Natural killer cell (primary cell): ENCODE measurements at places on chromosomes 5 and 9. TPM values are rescaled to one million over a fixed set of nuclear protein-coding genes. Genes with fewer than 3 reads are reported as not detected.

Gene ADCY2
- not detected for total RNA-seq

DNA sequence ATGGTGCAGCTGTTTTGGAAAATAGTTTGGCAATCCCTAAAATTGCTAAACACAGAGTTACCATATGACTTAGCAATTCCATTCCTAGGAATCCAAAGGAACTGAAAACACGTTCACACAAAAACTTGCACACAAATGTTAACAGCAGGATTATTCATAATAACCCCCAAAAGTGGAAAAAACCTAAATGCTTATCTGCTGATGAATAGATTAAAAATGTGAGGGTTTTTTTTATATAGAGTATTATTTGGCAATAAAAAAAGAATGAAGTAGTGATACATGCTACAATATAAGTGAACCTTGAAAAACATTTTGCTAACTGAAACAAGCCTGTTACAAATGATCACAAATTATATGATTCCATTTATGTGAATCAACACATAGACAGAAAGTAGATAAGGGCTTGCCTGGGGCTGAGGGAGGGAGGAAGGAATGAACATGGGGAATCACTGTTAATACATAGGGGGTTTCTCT is 45.1 kb upstream of the TRIO start:
- no peak for DNase-seq

DNA sequence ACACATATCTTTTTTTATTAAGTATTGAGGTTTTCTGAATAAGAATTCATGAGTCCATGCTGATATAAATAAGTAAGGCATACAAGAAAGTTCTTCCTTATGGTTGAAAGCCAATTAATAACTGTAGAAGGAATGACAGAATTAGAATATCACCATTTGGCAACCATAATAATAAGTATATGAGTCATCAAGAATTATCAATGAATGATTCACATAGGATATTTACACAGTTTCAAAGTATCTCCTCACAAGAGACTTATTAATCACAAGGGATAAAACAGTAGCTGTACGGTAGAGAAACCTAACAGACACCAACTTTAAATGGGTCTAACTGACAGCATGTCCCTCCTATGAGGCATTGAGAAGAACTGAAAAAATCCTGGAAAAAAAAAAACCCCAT is 161.6 kb downstream of the NR3C1 start:
- DNase-seq: no peak

DNA sequence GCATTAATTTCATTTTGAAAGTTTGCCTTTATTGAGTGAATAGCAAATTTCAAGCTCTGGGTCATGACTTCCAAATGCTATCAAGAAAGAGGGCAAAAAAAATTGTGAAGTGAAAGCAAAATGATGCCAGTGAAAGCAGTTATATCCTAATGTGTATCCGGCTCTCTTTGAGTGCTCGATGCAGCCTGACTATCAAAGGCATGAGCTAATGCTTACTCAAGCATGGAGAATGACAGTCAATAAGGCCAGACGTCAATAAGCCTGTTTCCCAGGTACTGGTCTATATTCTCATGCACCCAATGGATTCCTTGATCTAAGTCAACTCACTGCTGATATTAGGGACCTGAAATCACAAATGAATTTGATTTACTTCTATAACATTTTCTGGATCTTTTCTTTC is 435.5 kb downstream of the CAAP1 start:
- no peak for DNase-seq

- no peak for DNase-seq
These were observed 523.5 kb downstream of the CAAP1 start for GRCh38 chr9:26369093-26369492.

GRCh38 chr5:134114886-134115805 is 665 bp downstream of the TCF7 start:
- DNase-seq: peak; percentile 78

DNA sequence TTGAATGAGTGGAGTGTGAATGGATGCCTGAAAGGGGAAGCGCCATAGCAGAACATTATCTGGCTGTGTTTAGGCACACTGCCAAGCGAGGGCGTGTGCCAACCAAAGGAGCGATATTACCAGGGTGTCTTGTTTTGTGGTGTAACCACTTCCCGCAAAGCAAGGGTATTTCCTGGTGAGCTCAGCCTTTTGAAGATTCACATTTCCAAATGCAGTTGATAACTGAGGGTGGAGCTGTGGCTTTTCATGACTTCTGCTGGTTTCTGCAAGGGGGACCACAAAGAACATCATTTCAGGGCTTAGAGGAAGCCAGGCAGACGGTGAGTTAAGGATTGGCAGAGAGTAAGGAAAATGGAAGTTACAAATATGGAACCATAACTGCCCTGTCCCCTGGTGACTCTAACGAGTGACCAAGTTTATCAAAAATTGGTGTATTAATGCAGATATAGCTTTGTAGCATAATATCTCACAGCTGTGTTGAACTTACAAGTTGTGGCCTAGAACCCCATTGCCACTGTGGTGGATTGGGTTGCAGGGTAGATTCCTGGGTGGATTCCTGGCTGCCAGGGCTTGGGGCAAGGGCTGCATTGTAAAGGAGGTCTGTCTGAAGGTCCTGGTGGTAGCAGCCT is 71.4 kb downstream of the RALGPS1 start:
- peak; percentile 99 for DNase-seq

- no peak for DNase-seq
These were observed 49.2 kb downstream of the TIMD4 start for GRCh38 chr5:156913719-156914370.

DNA sequence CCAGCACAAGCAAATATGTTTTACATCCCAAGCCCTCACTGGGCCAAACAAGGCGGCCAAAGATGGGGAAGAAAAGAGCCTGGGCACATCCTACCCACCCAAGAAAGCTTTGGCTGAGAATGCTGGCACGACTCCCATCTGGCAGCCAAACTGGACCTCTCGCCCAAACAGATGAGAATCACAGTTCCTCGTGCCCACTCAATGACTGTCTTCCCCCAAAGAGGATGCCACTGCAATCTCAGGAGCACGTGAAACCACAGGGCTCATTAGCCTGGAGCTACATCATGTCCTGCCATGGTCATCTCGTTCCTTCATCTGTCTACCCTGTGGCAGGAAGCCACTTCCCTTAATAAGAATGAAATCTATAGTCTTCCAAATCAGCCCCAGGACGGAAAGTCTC is 536.8 kb downstream of the BNC2 start:
- no peak for DNase-seq
